Activated effector memory CD4-positive, alpha-beta T cell treated with Interleukin-2 at 50 U/mL for 16 hours (primary cell): ENCODE measurements at places on chromosomes 6 and 20.

DNA sequence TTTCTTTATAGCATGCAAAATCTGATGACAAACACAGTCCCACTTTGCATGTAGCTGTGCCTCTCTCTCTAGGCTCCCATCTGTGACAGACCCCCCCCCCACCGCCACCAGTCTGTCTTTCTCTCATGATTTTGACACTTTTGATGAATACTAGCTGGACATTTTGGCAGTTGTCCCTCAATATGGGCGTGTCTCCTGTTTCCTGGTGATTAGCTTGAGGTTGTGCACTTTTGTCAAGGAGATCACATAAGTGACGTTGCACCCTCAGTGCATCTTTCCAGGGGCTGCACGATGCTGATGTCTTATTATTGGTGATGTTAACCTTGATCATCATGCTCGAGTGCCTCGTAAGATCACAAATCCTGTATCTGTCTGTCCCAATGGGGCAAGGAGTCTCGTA is 155.1 kb downstream of the EYA2 start:
- DNase-seq = no peak

GRCh38 chr6:63525186-63525878 is 46.9 kb upstream of the LOC128125822 start:
- no peak for DNase-seq

GRCh38 chr6:21754891-21755290 is 161.3 kb downstream of the SOX4 start:
- DNase-seq = no peak

DNA sequence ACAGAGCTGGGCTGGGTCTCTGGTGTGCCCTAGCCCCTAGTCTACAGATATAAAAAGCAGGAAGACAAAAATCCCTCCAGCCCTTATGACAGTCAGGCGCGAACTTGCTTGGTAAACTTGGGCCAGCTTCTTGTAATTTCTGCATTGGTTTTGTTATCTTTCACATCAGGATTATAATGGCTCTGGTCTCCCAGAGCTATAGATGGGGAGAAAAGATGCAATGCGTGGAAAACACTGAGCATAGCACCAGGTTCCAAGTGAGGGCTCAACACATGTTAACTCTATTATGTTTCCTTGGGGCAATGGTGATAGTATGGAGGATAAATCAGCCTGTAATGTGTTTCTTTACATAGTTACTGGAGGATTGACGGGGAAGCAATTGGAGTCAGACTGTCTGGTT is 246.8 kb upstream of the KCNG1 start:
- DNase-seq = no peak

GRCh38 chr6:152018876-152019275 is 211.4 kb downstream of the ESR1 start:
- DNase-seq = no peak

- DNase-seq = no peak
Observed at GRCh38 chr6:138572167-138572875, 73.0 kb upstream of the NHSL1 start.

DNA sequence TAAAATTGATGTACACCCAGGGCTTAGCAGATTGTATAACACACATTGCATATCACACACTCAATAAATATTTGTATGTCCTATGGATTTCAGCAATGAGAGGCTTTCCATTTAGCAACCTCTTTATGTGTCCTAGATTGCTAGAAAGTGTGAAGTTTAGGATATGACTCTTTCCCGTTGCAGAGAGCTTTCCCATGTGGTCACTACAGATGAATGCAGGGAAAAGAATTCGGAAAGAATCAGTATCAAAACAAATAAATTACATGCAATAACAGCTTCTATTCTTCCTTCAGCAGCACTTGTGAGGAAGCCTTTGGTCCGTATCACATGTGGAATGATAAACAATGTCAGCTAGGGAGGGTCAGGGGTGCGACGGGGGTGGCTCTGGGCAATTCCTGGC is 870.1 kb downstream of the C6orf118 start:
- no peak for DNase-seq

DNA sequence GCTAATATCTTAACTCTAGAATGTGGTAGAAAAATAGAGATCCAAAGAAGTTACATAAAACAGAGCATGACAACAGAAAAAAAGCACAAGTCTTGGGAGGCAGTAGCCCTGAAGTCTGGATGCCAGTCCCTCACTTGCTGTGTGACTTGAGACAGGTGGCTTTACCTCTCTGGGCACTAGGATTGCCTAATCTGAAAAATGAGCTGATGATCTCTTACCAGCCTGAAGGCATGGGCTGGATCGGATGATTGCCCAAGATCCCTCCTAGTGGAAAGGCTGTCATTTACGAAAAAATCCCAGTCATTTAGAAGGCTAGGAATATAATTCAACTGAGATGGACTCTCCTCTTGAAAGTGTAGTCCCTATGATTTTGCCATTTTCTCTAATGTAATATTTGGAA is 10.9 kb upstream of the GCM1 start:
- DNase-seq = no peak

GRCh38 chr20:19929481-19930145 is 87.5 kb upstream of the NAA20 start:
- no peak for DNase-seq

DNA sequence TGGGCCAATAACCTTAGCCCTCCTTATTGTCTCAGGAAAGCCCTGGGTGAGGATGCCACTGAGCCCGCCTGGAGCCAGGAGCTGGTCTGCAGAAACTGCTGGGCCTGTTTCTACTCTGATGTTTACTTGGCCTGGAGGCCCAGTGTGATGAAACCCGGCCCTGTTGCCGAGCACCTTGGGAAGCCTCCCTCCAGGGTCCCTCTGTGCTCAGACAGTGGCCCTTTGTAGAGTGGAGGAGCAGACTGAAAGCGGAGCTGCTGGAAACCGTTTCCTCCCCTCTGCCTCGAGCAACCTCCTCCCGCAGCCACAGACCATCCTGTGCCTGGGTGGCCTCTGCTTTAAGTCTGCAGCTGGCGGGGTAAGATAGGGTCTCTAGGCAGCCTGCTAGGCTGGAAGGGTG is 84.1 kb upstream of the EPB41L1 start:
- no peak for DNase-seq

DNA sequence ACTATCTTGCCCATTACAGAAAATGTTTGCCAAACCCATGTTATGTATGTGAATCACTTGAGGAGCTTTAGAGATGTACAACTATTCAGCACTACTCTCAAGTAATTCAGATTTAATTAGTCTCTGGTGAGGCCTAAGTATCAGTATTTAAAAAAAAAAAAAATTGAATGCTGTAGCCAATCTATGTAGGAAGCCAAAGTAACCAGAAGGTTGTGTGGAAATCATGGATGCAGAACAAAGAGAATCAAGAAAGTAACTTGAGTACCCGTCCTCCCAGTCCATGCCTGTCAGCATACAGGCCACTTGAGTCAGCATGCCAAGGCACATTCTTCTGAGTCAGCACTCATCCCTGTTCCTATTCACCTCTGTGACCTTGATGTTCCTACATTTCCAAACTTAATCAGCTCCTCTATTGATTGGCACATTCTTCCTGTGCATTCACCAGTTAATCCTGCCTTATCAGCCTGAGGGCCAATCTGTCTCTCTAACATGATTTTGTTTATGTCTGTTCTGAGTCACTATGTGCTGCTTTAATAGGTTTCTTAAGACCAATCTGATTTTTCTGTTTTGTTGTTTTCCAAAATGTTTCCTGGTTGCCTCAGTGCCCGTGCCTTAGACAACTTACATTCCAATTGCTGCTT is 165.6 kb downstream of the KCNQ5 start:
- no peak for DNase-seq

- DNase-seq = no peak
Observed at GRCh38 chr6:28725890-28726348, 197.9 kb downstream of the TRIM27 start.

GRCh38 chr6:80003826-80004172 is 650 bp upstream of the TTK start:
- no peak for DNase-seq
